CD4-positive, alpha-beta T cell treated with Interleukin-15 for 4 hours (primary cell): ENCODE measurements at places on chromosomes 7 and 10.
A peak's percentile ranks its signal among the peaks of the same experiment; 100 is the strongest.

DNA sequence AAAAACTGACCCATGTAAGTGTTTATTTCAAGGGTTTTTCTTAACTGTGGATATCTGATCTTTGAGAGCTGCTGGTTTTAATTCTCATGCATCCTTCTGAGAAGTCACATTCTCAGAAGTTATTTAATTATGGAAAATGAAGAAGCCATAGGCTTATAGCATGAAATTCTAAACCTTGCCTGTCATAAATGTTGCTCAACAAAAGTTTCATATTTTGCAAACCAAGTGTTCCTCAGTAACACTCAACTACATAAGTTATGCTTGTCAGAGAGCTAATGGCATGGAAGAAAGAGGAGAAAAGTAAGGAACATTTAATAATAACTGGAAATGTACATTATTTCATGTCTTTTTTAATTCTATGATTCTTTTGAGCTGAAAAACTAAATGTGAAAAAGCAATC lies 78.6 kb upstream of the MPP7 start:
- DNase-seq: no peak

DNA sequence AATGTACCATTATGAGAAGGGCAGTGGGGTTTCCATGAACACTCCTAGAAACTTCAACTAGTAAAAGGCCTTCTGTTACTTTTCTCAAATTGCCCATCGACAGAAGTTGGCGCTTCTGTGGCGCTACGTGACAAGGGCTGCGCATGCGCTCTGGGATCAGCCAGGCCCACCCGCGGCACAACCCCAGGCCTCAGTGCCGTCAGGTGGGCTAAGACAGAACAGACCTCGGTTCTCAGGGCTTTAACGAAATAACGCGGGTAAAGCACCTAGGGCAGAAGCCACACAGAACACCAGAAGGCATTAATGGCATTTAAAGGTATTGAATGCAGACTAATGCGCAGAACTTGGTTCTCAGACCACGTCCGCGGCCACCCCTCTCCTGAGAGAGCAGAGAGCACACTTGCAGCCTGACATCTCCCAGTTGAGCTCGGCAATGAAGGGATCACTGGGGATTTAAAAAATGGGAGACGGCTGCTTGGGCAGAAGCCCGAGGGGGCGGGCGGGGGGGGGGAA lies 67.6 kb upstream of the CTNNA3 start:
- DNase-seq: peak; percentile 78

- no peak for DNase-seq
Observed at GRCh38 chr7:47349401-47349800, 232.5 kb downstream of the TNS3 start.

DNA sequence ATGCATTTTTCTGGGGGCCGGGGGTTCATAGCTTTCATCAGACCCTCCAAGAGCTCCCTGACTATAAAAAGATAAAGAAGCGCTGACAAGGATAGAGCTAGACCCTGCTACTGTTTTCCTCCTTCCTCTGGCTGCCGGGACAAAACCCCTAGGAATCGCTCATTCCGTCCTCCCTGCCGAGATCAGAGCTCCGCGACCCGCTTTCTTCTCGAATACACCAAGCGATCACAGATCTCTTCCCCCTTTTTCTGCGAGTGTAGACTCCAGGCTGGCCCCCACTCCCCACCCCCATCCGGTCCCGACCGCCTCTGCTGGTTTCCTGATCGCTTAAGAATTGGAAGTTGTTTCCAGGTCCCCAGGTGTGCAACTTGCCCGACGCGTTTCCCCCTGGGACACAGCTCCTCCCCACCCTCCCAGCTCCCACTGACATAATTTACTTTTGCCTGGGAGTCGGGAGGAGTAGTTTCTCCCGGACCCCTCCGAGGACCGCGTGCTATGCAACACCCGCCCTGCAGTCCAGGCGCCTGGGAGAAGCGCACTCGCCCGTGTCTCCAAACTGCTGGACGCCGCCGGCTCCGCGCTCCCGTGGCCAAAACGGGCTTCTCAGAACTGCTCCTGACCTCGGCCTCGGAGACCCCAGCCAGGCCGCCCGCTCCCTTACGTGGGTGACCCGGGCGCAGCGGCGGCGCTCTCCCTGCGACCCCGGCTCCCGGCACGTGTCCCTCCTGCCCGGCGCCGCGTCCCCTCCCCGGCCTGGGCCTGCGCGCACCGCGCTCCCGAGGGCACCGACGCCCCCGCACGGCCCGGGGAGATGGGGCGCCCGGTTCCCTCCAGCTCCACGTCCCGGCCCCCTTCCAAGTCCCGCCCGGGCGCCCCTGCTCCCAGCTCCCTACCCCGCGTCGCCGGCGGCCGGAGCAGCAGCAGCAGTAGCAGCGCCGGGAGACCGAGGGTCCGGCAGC lies 552 bp downstream of the IL15RA start:
- DNase-seq: peak; percentile 22

- DNase-seq: no peak
Observed at GRCh38 chr10:30742471-30742870, 112.9 kb upstream of the LYZL2 start.

DNA sequence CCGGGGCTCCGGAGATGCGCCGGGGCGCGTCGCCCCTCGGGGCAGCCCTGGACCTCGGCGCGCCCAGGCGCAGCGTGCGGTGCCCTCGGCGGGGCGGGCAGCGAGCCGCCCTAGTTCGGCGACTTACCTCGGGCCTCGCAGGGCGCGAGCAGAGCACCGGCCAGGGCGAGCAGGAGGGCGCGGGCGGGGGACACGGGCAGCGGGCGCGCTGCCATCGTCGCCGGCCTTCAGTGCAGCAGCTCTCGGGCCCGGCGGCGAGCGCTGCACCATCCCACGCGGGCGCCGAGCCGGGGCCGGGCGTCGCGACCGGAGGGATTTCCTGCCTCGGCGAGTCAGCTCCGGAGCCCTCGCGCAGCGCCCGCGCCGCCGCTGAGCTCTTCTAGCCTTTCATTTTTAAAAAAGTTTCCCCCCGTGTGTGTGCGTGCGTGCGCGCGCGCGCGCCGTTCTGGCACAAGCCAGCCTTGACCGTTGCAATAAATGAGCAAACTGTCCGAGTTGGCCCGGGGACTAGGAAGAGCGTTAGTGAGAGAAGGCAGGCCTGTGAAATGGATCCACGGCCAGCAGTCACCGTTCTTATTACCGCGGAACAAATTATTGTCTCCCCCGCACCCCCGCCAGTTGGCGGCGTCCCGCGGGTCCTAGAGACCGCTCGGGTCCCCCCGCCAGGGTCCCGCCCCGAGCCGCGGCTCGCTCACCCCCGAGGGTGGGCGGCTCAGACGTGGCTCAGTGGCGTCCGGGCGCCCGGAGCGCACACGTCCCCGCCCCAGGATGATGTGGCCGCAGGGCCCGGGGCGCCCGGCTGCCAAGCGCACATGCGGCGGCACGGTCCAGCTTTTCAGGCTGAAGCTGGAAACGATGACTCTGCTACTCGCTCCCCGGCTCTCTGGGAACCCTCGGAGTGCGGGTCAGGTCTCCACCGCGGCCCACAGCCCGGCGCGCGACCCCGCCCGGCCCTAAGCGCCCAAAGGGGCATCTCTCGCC lies at the start of gene ADAM12:
ADAM12 (minus strand) TSS at position 547 of the 981 bp plus-strand sequence; CDS start at position 215, 332 bp downstream.
- no peak for DNase-seq

DNA sequence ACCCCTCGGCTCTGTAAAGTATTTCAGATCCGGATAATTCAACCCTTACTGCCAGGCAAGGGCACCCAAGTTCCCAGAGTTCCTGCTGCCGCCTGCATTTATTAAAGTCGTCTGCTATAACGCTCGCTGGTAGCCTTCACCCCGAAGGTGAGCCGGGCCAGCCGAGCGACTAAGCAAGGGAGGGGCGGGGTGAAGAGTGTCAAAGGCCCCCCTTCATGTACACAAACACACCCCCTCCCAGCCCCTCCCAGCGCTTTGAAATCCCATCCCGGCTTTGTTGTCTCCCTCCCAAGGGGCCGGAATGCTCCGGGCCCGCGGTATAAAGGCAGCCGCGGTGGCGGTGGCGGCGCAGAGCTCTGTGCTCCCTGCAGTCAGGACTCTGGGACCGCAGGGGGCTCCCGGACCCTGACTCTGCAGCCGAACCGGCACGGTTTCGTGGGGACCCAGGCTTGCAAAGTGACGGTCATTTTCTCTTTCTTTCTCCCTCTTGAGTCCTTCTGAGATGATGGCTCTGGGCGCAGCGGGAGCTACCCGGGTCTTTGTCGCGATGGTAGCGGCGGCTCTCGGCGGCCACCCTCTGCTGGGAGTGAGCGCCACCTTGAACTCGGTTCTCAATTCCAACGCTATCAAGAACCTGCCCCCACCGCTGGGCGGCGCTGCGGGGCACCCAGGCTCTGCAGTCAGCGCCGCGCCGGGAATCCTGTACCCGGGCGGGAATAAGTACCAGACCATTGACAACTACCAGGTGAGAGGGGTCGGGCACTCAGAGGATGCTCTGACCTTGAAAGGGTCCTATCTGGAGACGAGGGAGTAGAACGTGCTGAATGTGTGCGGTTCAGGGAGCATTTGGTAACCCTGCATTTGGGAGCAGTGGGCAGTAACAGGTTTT lies at the start of gene DKK1:
DKK1 (plus strand) TSS at position 349 of the 889 bp plus-strand sequence; CDS start at position 503, 154 bp downstream.
- no peak for DNase-seq

DNA sequence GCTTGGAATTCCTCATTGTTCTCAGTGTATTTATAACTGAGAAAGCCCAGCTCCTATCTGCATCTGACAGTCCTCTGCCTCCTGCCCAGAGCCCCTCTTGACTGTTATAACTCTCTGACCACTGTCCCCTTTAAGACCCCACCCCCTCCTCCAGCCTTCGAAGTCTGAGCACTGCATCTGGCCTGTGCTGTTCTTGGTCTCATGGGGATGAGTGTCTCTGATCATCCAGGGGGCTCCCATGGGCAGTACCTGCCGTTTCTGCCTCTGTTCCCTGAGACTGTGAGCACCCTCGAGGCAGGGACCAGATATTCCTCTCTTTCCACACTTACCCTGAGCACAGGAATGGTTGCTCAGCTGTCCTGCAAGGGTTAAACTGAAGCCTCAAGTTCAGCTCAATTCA lies 7.7 kb downstream of the GHRHR start:
- DNase-seq: no peak

DNA sequence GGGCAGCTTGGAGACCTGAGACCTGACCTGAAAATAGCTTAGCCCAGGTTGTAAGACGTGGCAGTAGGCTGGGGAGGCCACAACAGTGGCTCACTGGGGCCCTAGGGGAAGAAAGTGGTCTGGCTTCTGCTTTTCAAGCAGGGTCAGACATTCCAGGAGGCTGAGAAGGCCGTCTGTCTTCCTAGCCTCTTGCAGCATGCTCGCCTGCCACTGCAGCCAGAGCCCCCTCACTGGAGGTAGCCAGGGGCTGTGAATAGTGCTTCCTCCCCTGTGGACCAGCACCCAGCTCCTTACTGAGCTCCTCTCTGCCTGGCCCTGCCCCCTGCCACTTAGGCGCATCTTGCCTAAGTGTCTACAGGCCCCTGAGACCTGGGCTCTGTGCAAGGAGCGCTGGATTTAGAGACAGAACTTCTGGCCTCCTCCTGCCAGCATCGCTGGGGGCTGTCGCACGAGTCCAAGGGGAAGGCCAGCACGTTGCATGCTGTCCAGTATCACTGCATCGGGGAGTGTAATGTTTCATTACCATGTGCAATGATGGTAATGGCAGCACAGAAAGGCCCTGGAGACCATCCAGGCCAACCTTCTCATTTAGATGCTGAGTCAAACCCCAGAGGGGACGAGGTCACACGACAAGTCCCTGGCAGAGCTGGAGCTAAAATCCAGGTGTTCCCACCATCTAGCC lies 12.7 kb downstream of the ZMIZ1 start:
- no peak for DNase-seq

DNA sequence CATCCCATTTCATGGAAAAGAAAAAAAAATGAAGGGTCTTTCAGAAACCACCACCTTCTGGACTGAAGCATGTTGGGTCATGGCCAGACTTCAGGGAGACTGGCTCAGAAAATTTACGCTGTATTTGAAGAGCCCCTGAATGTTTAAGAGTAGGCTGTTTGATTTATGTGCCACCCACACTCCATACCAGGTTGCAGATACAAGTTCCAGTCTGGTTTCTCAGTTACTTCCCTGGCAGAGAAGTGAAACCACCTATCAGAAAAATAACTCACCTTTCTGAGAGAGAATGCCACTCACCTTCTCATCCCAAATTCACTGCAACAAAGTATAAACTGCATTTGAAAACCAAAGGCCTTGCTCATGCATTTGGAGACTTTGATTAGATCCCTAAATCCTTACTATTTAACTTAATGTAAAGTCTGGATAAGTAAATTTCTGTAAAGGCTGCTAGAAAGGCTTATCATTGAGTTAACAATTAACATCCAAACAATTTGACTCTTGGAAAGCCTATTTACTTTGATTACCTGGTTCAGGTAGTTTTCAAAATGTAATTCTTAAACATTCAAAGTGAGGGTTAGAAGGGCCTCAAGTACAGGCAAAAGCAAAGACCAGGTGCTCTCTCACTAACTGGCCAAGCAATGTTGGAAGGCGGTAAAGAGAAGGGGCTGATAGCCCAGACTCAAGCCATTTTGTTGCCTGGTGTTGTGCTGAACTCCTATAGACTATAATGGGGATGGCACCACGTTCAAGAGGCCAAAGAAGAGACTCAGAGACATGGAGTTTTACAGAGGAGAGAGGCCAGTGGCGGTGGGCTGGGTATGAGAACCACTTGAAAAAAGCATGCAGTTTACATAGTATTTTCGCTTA lies 12.8 kb upstream of the ADD3 start:
- no peak for DNase-seq

- no peak for DNase-seq
Observed at GRCh38 chr10:10589540-10590303, 427.9 kb upstream of the CELF2 start.

- no peak for DNase-seq
Observed at GRCh38 chr10:128091636-128092210, 34.5 kb downstream of the MKI67 start.

GRCh38 chr10:513393-513792 lies 176.1 kb downstream of the DIP2C start:
- no peak for DNase-seq

DNA sequence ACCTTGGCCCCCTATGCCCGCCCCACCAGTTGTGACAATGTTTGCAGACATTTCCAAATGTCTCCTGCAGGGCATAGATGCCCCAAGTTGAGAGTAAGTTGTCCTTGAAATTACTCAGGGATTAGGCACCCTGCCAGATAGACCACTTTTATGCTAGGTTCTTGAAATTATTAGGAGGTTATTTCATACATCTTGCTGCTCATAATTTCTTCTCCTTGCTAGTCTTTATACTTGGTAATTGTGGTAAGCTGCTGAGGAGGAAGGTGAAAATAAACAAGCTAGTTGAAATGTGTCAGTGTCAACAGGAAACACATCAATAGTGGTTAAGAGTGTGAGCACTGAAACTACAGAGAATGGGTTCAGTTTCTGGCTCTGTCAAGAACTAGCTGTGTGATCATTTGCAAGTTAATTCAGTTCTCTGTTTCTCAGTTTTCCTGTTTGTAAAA lies 63.7 kb upstream of the AOAH start:
- peak; percentile 52 for DNase-seq

GRCh38 chr7:7957513-7957912 lies 11.1 kb upstream of the GLCCI1 start:
- no peak for DNase-seq

GRCh38 chr10:110852255-110852896 lies 19.4 kb upstream of the PDCD4 start:
- peak; percentile 41 for DNase-seq
